ENCODE measurements at places on chromosomes 5 and 9.

DNA sequence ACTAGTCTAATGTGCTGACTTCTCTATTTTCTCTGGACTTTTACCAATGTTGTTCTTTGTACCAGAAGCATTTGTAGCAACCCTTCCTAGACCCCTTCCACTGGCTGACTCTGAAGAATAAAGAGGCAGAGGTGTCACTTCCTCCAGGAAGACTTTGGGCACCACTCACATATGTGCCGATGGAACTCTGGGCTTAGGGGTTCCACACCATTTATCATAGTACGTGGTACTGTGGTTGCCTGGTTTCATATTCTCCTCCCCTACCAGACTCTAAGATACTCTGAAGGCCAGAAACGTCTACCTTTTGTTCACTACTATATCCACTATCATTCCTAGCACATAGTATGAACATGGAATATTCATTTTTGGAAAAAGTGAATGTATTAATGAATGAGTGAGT lies 88.0 kb downstream of the BNC2 start:
- DNase-seq: no peak

GRCh38 chr5:172594867-172595466 lies 46.1 kb upstream of the NEURL1B start:
- DNase-seq: no peak

- DNase-seq: no peak
These were observed 119.9 kb upstream of the ANKRD55 start for GRCh38 chr5:56352808-56353590.

DNA sequence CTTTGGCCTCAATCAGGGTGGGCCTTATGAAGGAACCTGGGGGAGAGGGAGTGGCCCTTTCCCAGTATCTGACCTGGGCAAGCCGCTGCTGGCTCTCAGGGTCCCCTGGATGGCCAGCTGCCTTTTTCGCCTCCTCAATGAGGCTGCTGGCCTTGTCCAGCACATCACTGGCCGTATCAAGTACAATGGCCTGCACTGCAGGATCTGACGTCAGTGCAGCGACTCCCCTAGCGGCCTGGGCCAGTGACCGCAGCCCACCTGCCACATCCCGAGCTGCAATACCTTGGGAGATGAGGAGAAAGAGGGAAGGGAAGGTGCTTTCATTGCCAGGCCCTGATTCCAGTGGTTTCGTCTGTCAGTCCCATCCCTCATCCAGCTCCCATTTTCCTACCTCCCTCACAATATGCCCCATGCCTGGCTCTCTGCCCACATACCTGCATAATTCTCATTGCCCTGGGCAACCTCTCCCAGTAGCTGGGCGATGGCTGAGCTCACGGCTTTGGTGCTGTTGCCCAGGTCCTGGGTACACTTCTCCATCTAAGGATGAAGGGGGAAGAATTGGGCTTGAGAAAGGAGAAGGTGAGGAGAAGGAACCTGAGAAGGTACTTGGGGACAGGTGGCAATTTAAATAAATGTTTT lies 19.1 kb downstream of the TLN1 start:
- DNase-seq: no peak

DNA sequence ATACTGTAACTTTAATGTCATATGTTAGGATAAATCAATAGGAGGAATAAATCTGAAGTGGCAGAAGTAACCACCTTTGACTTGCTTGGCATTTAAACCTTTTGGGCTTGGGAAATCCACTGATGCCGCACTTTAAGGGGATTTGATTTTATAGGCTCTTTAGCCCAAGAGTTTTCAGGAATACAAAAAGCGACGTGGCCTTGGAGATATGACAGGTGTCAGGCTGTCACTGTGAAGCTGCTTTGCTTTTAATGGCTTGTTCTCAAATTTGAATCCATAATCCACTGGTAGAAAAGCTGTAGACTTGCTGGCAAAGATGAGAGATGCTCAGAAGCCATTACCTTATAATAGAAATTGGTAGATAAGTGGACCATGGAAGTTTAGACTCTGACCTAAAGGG lies 71.6 kb downstream of the GABRG2 start:
- no peak for DNase-seq

- DNase-seq: no peak
These were observed 76.4 kb upstream of the RARS1 start for GRCh38 chr5:168409591-168410458.

GRCh38 chr9:37511016-37512010 lies 25.6 kb downstream of the POLR1E start:
- DNase-seq: no peak

DNA sequence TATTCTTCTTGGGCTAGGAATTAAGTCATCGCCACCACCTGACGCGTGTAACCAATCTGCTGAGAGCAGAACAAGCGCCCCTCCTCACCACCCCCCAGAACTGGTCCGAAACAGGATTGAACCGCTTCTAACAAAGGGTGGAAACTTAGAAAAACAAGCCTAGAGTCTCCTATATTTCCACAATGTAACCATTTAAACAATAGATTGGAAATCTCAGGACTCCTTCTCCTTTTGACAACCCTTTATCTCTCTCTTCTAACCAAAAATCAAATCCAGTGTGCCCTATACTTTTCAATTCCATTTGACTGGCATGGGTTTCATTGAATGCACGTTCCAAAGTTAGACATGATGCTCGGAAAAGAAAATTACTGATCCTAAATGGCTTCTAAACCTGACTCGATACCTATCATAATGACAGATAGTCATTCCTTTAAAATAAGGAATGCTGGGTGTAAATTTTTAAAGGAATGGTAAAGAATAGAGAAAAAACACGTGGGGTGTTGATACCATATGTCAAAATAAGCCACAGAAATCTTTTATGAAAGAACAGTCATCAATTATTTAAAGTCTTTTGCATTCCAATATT lies 1.2 kb downstream of the ARRDC3 start:
- DNase-seq: peak; percentile 51

GRCh38 chr5:93592883-93593282 lies 9.9 kb downstream of the NR2F1 start:
- DNase-seq: no peak

- DNase-seq: no peak
These were observed 434.7 kb upstream of the ZNF608 start for GRCh38 chr5:125181159-125181558.

DNA sequence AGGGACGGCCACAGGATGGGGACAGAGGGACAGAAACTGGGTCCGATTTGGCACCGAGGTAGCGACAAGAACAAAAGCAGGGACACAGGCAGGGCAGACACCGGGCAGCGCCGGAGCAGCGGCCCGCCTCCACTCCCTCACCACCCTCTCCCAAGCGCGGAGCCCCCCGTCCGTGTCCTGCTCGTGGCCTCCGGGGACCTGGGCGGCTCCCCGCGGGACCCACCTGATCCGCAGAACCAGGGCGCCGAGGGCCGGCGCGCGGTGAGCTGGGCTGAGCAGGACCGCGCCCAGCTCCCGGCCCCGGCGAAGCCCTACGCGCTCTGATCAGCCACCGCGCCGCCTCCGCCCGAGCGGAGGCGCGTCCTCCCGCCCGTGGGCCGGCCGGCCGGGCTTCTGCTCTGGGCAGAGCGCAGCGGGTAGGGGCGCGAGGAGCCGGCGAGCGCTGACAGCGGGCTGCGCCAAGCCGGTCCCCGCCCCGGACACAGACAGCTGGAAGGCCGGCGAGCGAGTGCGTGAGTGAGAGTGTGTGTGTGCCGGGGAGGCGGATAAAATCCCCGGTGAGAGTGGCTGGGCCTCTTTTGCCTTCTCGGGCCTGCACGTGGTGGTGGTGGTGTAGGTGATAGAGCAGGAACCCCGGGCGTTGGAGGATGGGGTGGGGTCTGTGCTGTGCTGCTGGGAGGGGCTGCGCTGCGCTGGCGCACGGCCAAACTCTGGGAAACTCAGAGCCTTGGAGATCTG lies at the start of gene GGTA1:
Gene GGTA1 (minus strand): TSS at position 418 of the 738 bp plus-strand sequence. CDS start 31,922 bp downstream, outside the sequence.
- no peak for DNase-seq
